ENCODE measurements at places on chromosomes 11 and 22. TPM values are rescaled to one million over a fixed set of nuclear protein-coding genes. Genes with fewer than 3 reads are reported as not detected.

Gene OR52A1
- not detected for total RNA-seq

Gene FXYD2
- not detected for total RNA-seq

Gene NCR3LG1
- total RNA-seq: 7.9 TPM

Gene OR8D1
- total RNA-seq: not detected

Gene NLRP6
- not detected for total RNA-seq

Gene PKNOX2
- total RNA-seq: 1.2 TPM

Gene GLB1L3
- not detected for total RNA-seq

Gene B4GALNT4
- 42.6 TPM for total RNA-seq

Gene SPON1
- 0.03 TPM for total RNA-seq

Gene ASPHD2
- 1.4 TPM for total RNA-seq

Gene PLAAT4
- total RNA-seq: 3.3 TPM

Gene SULT4A1
- total RNA-seq: not detected

Gene OR51E2
- total RNA-seq: not detected

Gene SPDYC
- not detected for total RNA-seq

Gene CEND1
- total RNA-seq: 2.1 TPM

Gene LSP1
- total RNA-seq: 1.8 TPM

Gene FAM168A
- total RNA-seq: 16.9 TPM

Gene FGF3
- not detected for total RNA-seq

Gene MFRP
- not detected for total RNA-seq

Gene KRTAP5-1
- total RNA-seq: not detected

Gene C22orf42
- not detected for total RNA-seq

Gene HBG2
- total RNA-seq: 2.7 TPM

Gene OSM
- total RNA-seq: 0.13 TPM

Gene CDC42BPG
- 0.29 TPM for total RNA-seq

Gene ESAM
- 0.75 TPM for total RNA-seq

Gene GUCY1A2
- 0.04 TPM for total RNA-seq

Gene CAPRIN1
- 324 TPM for total RNA-seq

Gene UCP3
- total RNA-seq: 2.2 TPM

Gene CLMP
- 9.8 TPM for total RNA-seq

Gene TREH
- total RNA-seq: not detected

Gene IL17RA
- total RNA-seq: 4.7 TPM

Gene HRAS
- total RNA-seq: 89.3 TPM

Gene WDR74
- total RNA-seq: 215 TPM

Gene NARS2
- total RNA-seq: 22.5 TPM

Gene XRCC6
- 343 TPM for total RNA-seq

Gene PAX6
- total RNA-seq: not detected

Gene PANX2
- total RNA-seq: 0.68 TPM

Gene NRIP3
- 2.6 TPM for total RNA-seq

Gene LYVE1
- not detected for total RNA-seq

Gene ANKK1
- total RNA-seq: 0.27 TPM

Gene KCNJ5
- 0.03 TPM for total RNA-seq

Gene TSGA10IP
- not detected for total RNA-seq

Gene CYP2D6
- 0.45 TPM for total RNA-seq

Gene SLC17A6
- not detected for total RNA-seq

Gene ENTHD1
- total RNA-seq: not detected

Gene NXPE1
- total RNA-seq: not detected

Gene PKP3
- 33.4 TPM for total RNA-seq

Gene AHNAK
- total RNA-seq: 205 TPM

Gene TMEM45B
- not detected for total RNA-seq

Measured in A375 (cell line).